ENCODE measurements at places on chromosomes 1 and 21.

DNA sequence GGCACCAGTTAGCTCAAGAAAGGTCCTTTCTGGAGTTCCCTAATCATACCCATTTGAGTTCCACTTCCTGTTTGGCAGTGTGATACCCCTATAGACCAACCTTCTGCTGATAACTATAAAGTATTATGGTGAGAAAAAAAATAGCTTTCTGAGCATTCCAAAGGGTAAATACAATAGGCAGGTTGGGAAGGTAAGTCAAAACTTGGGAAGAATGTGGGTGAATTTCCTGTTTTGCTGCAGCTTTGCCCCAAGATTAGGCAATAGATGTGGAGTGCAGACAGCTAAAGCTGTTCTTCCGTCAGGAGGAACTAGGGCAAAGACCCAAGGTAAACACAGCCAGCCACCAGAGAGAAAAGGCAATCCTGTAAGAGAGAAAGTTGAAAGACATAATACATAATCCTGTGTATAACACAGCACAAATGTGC lies 49.9 kb upstream of the GUCA2A start:
- DNase-seq: no peak

GRCh38 chr1:199684686-199685273 lies 342.7 kb upstream of the NR5A2 start:
- DNase-seq: no peak

- DNase-seq: no peak
These were observed 45.3 kb downstream of the KCNC4 start for GRCh38 chr1:110255392-110255787.

GRCh38 chr1:65263286-65263685 lies 46.1 kb upstream of the DNAJC6 start:
- no peak for DNase-seq

- no peak for DNase-seq
These were observed 39.3 kb downstream of the PDE9A start for GRCh38 chr21:42692688-42693087.

GRCh38 chr1:167950569-167950968 lies 13.7 kb upstream of the MPC2 start:
- no peak for DNase-seq

DNA sequence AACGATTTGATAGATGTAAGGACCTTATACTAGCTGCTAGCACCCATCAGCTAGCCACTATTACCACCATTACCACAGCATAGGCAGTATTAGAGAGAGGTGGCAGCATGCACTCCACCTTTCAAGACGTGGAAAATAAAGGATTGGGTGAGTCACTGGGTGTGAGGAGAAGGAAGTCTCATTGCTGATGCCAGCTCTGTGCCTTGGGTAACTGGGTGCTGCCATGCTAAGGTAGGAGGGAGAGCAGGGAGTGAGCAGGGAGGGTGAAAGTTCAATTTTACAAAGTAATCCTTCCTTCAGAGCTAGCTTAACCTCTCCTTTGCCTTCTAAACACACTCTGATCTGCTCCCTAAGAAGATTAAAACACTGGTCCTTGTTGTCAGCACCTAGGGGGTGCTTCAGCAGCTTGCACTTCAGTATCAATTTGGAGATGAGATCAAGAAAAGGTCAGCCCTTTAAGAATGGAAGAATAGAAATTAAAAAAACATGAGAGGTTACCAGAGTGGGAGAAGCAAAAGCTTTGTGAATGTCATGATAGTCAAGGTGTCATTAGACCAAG lies 1.8 kb upstream of the LIN9 start:
- no peak for DNase-seq

DNA sequence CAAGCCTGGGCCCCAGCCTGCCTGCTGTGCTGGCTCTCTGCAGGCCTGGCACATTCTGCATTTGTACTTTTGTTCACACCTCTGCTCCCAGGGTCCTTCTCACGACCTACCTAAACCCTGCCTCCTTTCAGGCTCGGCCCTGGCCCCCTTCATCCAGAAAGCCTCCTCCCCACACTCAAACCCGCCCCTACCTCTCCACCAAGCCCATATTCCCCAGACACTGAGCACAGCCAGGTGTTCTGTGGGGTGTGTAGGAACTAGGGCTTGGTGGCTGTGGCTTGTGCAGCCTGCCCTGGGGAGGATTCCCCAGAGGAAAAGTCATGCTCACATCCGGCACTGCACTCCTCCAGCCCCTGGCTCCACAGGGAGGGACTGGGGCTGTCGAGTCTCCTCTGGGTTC lies 8.2 kb upstream of the MIXL1 start:
- DNase-seq: no peak

DNA sequence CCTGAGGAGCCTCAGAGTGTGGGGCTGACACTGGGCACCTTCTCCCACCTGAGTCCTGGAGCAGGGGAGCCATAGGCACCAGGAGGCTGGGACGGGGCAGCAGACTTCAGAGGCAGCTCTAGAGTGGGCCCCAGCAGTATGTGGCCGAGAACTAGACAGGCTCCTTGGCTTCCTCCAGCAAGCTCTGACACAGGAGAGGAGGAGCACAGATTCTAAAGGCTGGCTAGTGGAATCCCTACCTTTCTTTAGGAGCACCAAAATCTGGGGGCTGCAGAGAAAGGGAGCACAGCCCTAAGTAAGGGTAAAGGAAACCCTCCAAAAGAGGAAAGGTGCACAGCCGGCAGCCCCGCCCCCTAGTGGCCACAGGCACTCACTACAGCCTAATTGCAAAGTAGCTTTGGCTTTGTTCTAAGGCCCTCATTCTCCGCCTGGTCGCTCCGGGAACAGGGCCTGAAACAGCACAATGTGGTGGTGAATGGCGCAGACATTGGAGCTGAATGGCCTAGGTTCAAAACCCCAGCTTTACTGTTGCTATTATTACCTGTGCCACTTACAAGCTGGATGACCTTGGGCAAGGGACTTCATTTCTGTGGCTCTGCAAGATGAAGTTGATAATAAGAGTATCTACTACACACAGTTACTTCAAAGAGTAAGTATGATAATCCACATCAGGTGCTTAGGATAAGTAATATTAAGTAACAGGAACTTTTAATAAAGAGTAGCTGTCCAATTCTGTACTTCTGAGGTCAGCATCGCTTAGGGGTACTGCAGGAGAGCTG lies 8.8 kb upstream of the GUCA2A start:
- DNase-seq: no peak

DNA sequence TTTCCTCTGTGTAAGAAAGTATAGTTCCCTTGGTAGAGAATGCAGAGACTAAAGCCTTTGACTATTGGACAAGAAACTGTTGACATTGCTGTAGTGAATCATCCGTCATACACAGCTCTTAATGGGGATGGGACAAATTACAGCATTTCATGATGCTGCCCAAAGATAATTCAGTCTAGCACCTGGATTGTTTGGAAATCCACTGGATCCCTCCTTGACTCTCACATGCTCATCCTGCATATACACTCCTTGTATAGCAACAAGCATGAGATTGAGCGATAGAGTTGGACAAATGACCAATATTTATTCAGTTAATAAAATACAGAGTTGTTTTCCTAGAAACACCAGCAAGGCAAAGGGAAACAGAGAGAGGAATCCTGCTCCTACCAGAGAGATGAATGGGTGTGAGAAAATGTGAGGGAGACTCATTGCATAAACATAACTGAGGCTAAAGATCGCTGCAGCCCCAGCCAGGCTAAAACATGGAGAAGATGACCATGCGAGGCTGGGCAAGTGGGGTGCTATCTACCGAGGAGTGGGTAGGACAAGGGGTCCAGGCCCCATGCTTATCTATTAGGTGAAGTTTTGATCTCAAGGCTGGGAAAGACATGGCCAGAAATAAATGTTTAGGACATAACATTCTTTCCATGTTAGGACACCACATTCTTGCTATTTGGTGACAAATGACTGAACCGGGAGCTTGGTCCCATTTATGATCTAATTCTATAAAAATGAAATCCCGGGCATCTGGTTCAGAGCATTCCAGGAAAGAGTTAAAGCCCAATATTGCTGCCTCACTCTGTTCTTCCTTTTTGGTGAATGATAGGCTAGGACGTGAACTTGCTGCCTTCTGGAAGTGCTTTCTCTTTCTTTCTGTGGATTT lies 153.2 kb downstream of the TGFB2 start:
- no peak for DNase-seq

DNA sequence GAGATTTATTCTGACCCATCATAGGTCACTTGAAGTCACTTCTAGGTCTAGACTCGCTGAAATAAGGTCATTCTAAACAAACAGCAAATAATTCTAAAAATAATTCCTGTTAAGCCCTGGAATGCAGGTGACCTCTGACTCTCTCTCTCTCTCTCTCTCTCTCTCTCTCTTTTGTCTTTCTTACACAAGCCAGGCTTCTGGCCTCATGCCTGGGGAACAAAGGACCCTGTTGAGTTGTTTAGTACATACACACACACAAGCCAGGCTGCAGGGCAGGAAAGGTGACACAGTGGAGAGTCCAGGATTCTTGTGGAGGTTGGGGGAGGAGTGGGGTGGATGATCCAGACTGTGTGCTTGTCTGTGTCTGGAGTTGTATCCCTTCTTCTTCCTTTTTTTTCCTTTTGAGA lies 4.0 kb upstream of the MEX3A start:
- no peak for DNase-seq

GRCh38 chr21:37039411-37040075 lies 33.0 kb downstream of the RIPPLY3 start:
- DNase-seq: no peak

DNA sequence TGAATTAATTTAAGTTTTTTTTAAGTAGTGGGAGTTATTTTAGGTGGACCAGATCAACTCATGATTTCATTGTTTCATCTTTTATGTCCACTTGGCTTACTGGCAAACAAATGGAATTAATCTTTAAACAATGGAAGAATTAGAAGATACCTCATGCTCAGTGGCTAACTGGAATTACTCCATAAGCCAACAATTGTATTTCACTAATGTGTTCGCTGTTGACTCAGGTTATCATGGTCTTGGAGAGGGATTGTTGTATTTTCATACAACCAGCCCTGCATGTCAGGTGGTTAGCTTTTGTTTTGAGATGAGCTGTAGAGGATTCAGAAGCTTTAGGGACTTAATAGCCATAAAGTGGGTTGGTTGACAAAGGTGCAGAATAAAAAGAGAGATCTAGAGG lies 57.2 kb upstream of the HMCN1 start:
- DNase-seq: no peak

DNA sequence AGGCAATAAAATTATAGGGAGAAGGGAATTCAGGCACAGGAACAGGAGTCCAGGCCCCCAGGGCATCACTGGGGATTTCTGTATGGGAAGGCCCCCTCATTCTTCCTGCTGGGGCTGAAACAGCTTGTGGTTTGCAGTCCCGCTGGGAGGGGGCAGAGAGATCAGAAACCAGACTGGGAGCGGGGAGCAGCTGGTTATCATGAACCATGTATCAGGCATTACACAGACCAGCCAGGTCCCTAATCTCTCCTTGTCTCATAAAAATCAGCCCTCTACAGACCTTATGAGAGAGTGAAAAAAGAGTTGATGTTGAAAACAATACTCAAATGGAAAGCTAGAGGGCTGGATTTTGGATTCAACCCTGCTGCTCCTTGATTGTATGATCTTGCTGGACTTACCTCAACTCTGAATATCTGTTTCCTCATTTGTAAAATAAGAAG lies 93.4 kb upstream of the F3 start:
- no peak for DNase-seq

- DNase-seq: no peak
These were observed 9.9 kb downstream of the TTC3 start for GRCh38 chr21:37082856-37083528.

- DNase-seq: no peak
These were observed 857.0 kb downstream of the LTN1 start for GRCh38 chr21:28135646-28136045.

DNA sequence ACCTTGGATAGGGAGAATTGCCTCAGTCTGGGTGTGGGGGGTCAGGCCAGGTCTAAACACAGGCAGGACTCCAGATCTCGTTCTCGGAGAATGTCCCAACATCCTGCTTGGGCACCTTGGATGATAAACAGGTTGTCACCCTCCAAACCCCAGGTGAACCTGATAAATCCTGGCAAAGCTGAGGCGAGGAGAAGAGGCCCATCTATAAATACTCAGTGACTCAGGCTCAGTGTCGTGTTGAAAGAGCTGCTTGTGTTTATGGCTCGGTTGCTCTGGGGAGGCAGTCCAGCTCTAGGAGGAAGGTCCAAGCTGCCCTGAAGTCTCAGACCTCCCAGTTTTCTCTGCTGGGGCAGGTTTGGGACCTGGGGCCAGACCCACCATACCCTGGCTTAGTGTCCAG lies 15.8 kb upstream of the TRIM63 start:
- DNase-seq: no peak

DNA sequence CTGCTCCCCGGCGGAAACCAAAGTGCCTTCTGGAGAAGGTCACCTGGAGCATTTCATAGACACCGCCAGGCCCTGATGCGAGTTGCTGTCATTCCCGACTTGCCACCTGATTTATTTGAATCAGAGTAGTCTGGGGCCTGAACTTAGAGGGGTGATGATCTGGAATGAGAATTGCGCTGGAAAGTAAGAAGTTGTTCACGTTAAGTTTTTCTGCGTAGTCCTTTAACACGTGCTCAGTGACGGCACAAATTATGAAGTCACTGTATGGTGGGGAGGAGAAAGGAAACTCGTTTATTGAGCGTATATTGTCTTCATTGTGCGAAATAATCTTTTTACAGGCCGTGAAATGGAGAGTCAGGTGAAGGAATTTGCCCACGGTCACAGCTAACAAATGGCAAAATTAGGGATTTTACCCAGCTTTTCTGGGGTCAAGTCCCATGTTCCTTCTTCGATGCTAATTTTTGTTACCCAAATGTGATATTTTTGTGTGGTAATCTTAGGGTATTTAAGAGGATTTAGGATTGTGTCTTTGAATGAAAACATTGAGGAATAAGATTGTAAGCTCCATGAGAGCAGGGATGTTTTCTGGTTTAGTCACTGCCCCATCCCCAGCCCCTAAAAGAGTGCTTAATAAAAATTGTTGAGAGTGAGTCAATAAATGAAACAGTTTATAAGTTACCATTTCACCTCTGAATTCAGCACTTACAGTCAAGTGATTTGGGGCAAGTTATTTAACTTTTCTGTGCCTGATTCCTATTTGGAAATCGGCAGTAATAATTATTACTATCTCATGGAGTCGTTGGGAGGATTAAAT lies 46.4 kb upstream of the NBL1 start:
- no peak for DNase-seq

GRCh38 chr1:25671929-25672328 lies 55.3 kb downstream of the MAN1C1 start:
- DNase-seq: no peak

GRCh38 chr1:184260382-184260781 lies 126.4 kb upstream of the C1orf21 start:
- no peak for DNase-seq

- no peak for DNase-seq
These were observed 26.2 kb downstream of the GRHL3 start for GRCh38 chr1:24345334-24345733.

DNA sequence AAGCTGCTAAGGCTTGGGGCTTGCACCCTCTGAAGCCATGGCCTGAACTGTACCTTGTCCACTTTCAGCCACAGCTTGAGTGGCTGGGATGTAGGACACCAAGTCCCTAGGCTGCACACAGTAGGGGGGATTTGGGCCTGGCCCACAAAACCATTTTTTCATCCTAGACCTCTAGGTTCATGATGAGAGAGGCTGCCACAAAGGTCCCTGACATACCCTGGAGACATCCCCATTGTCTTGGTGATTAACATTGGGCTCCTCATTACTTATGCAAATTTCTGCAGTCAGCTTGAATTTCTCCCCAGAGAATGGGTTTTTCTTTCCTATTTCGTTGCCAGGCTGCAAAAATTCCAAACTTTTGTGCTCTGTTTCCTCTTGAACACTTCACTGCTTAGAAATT lies 26.3 kb upstream of the CHODL start:
- DNase-seq: no peak

- peak; percentile 64 for DNase-seq
These were observed 45.8 kb upstream of the DMRTB1 start for GRCh38 chr1:53413175-53414001.
